ENCODE measurements at places on chromosomes 6 and 20.

GRCh38 chr20:50403565-50404418, 106.4 kb upstream of the PTPN1 start:
- no peak for DNase-seq

DNA sequence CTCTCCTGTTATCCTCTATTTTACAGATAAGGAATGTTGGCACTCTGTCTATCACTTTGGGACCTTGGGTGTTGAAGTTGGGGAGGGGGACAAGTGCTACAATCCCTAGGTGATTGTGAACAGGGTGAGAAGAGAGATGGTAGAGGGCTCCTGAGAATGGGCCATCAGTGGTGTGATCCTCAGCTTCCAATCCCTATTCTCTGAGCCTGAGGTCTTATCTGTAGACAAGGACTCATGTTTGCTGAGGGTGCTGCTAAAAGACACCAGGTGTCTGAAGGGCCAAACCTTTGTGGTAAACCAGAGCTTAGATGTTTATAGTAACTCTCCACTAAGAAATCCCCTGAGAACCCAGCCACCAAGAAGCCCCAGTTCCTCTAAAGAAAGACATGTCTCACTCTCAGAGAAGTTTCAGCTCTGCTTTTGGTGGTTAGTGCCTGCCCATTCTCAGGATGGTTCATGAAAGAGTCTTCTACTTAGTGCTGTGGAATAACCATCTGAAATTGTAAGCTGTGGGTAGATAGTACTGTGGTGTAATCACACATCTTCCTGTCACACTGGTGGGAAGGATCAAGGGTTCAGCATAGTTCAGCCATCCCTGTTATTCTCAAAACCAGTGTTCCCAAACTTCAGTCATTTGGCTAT, 58.2 kb upstream of the IL20RA start:
- DNase-seq = peak; percentile 41

GRCh38 chr6:44629636-44630035, 242.1 kb downstream of the CDC5L start:
- DNase-seq = no peak

DNA sequence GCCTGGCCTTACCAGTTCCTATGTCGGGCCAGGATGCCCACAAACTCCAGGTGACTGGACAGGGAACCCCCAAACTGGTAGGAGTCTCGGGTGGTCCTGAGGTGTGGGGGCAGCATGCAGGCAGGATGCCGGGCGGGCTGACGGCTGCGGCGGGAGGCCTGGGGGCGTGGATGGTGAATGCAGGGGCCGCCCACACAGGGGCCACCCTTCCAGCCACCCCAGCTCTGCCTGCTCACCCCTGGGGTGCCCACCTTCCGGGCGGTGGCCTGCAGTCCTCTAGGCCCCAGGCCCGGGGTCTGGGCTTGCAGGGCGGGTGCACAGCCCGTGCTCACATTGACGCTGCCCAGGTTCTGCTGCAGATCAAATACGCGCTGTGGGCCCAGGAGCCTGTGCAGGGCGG, 8.4 kb downstream of the ADRM1 start:
- DNase-seq = no peak

DNA sequence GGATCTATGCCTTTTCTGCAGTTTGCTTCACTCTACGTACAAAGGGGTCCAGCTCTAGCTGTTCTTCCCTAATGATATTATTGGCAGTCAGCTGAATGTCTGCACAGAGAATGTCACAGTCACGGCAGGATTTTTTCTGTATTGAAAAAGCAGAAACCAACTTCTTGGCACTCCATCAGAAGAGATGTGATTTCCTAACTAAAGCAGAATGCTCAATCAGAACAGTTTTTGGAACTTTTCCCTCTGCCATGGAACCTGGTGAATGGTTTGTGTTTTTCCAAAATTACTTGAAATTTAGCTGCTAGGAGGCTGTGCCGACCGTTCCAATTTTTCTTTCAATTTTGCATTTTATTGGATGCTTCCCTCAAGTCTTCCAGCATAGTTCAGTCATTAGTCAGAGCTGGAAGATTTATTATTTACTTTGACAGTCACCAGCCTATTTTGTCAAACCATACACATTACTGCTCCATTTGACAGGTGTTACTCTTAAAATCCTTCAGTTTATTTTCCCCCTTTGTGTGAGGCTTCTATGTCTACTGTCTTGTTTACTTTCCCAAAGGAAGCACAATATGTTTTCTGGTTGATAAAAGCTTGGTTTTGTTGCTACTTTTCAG, 259.6 kb upstream of the EPHA7 start:
- DNase-seq = no peak

DNA sequence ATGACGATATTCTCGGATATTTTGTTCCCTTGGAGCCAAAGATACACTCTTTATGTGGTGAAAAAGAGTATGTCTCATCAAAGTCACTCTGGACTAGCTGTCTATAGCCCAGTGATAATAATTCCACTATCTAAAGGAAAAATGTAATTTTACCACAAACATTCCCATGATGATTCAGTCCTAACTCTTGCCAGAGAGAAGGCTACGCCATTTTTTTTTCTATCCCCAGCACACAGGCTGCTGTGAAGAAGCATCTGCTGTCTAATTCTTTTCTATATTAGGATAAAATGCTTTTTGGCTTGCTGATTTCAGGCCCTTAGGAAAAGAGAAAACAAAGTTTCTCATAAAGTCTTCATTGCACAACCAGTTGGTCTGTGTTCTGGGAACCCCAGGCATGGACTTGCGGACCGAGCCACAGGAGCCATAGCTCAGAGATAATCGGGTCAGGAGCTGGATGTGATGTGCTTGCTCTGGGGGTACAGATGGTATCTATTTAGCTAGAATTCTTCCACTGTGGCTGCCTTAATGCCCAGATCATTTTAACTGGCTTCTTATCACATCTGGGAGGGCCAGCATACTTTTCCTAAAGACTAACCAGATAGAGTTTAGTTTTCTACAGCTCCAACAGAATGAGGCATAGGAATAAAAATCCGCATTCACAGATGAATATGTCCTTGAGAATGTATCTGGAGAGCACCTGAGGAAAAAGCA, 683.7 kb upstream of the ID4 start:
- no peak for DNase-seq

GRCh38 chr20:1684872-1685271, 27.3 kb upstream of the SIRPG start:
- no peak for DNase-seq

- no peak for DNase-seq
Observed at GRCh38 chr6:108921547-108922361, 73.5 kb downstream of the ARMC2 start.

- no peak for DNase-seq
Observed at GRCh38 chr20:50887576-50887975, 43.7 kb downstream of the ADNP start.

DNA sequence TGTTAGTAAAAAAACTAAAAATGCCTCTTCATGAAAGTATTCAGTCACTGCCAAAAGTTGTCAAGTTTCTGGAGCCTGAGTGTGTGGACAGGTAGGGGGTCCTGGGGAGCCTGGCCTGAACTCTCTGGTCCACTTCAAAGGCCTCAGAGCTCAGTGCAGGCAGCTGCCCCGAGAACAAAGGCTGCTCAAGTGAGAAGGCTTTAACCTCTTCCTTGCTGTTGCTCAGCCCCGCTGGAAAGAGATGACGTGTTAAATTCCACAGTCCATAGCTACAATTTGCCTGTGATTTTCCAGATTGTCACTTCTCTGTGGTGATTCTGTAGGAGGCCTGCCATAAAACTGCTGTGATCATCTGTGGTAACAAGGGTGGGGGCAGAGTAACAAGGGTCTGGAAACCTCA, 96.9 kb downstream of the FAM120B start:
- DNase-seq = no peak

GRCh38 chr20:17836303-17836861, 132.2 kb downstream of the SNX5 start:
- DNase-seq = no peak

DNA sequence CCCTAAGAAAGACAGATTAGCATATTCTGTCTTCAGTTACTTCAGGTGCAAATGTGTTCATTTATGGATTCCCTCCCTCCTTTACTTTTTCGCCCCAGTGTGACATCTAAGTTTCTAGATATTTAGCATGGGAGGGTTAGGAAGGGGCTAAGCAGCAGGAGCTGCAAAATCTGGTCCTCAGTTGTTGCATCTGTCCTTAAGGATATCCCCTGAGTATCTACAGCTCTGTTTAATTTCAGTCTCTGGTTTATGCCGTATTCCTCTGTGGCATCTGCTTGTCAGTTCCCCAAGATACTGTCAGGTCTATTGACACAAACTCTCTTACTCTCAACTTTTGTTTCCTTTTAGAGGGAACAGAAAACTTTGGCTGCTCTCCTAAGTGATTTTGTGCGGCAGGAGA, 754.6 kb upstream of the MAP3K7 start:
- DNase-seq = no peak

DNA sequence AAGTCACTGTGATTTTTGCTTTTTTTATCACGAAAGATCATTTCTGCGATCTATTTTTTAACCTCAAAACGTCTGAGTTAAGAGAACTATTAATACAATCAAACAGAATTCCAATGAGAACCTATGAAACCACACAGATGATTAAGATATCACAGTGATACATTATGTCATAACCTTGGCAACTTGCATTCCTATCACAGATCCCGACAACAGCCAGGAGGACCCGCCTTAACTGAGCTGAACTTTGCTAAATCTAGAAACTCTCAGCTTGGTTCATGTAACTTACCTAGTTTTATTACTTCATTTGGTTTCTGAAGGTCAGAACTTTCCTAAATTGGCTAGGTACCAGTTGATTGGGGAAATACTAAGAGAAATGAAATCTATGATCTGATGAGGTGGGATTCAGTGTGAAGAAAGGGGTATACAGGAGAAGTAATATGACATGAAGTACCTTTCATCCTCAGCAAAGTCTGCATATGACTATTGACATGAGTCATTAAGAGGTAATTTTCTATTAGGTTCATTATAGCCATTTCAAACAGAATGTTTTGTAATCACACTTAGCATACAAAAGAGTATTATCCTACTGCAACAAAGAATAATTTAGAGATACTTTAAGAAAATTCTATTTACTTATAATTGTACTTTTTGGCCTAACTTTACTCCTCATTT, 11.2 kb downstream of the LYRM4 start:
- DNase-seq = no peak

DNA sequence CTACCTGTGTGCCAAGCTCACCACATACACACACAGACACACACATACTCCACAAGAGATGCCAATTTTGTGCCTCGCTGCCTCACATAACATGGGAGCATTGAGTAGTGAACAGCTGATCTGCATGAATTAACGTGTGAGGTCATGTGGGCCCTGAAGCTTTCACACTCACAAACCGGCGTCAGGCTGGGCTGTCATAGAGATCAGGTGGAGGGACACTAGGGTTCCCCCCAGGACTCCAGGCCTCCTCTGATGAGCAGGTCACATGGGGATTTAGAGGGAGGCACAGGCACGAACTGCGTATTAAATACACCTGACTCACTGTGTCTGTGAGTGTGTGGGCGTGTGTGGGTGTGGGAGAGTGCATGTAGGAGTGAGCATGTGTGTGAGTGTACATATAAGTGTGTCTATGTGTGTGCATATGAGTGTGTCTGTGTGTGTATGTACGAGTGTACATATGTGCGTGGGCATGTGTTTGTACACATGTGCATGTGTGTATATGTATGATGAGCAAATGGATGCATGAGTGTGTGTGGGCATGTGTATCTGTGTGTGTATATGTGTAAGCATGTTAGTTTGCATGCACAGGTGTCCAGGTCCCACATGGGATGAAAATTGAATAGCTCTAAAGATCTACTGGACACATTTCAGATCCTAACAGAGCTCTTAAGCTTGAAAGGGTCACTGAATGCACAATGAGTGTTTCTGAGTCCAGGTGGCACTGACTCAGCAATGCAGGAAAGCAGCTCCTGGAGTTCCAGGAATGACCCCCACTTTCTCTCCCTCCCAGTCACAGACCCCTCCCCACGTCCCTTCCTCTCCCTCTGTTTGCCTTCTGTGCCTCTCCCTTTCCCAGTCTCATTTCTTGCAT, 336.6 kb downstream of the PREX1 start:
- no peak for DNase-seq

DNA sequence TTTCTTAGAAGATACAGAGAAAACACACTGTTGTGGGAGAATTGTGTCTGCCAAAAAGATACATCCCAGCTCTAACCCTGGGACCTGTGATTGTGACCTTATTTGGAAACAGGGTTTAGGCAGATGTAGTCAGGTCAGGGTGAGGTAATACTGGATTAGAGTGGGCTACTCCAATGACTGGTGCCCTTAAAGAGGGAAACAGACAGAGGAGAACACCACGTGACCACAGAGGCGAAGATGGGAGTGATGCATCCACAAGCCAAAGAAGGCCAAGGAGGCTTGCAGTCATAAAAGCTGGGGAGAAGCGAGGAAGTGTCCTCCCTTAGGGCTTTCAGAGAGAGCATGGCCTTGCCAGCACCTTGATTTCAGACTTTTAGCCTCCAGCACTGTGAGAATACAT, 35.6 kb downstream of the SLC52A3 start:
- no peak for DNase-seq

DNA sequence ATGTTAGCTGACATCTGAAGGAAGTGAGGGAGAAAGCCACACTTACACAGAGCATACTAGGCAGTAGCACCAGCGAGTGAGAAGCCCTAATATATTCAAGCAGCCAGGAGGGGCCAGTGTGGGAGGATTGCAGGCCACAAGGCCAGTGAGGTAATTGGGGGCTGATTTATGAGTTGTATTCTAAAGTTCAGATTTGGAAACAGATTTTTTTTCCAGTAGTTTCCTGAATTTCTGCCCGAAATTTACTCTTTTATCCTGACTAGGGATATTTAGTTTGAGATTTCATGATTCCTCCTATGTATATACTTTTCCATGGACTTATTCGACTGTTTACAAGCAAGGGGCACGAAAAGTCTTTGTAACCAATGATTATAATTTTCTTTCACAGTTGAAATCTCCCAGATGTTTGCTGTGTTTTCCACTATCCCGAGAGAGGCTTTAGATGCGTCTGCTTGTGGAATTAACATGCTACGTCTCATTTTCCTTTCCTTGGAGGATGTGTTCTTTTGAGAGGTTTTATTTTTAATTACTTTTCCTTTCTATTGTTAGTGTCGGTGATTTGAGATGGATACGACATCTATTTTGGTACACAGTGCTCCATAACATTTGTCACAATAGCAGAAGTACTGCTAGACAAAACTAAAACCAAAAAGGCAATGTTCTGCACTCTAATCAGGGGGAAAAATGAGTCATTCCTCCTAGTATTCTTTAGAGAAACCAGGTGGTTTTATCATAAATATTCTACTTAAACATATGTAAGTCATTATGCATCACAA, 356.3 kb upstream of the HSF2 start:
- DNase-seq = no peak

- no peak for DNase-seq
Observed at GRCh38 chr20:38161412-38161774, 3.7 kb downstream of the TGM2 start.

- no peak for DNase-seq
Observed at GRCh38 chr6:148682990-148683389, 63.8 kb upstream of the UST start.

Measured in CD4-positive, alpha-beta memory T cell (primary cell).